ENCODE measurements at places on chromosomes 7 and 10. TPM values are rescaled to one million over a fixed set of nuclear protein-coding genes. Genes with fewer than 3 reads are reported as not detected.

- no peak for DNase-seq
Observed at GRCh38 chr10:49446031-49446430, 50.1 kb upstream of the DRGX start.

DNA sequence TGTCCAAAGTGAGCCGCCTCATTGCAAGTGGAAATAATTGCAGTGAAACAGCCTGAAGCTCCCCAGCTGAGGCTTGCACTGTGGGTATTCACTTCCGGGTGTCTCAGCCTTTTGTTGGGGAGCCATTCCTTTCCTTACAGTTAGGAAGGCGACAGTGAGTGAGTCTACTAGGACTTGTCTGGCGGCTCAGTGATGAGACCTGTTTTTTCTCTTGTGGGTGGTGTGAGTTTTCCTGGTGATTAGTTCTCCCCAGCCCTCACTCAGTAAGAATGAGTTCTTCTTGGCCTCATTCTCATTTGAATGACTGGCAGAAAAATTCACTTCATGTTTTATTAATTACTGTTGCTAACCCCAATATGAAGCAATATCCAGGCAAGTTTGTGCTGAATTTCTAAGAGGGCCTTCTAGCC, 2.6 kb downstream of the PGAM1 start:
- DNase-seq: no peak

The SHH gene
- total RNA-seq: not detected

DNA sequence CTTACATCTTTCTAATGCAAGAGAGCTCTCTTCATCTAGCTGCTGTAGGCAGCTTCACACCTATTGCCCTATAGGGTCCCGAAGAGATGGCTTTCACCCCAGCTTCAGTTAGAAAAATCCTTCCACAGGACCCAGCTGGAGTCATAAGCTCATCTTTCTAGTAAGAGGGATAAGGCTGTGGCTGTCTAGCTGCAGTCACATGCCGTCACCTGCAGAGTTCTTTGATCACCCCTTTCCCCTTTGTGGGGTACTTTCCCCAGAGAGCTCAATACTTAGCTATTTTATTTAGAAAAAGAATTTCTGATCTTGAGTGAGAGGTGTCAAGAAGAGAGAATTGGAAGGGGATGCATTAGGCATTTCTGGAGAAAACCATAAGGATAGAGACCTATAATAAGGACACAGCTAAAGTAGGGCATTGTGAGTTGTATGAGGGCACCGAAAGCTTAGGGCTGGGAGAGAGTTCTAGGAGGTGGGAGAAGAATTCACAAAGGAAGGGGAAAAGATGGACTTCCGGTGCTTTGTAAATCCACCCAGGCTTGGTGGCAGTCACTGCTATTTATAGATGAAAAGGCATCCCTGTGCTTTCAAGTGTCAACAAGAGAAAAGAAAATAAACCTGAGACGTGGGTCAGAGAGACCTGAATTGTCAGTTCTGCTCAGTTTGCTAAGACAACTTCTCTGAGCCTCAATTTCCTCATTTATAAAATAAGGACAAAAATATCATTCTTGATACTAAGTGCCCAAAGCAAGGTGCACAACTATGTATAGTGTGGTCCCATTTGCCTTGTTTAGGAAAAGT, 11.1 kb upstream of the ST8SIA6 start:
- DNase-seq: no peak

- DNase-seq: no peak
Observed at GRCh38 chr7:23175938-23176337, 5.9 kb upstream of the NUP42 start.
